A172 (cell line): ENCODE measurements at places on chromosomes 1 and 21. TPM values are rescaled to one million over a fixed set of nuclear protein-coding genes. Genes with fewer than 3 reads are reported as not detected.
A peak's percentile ranks its signal among the peaks of the same experiment; 100 is the strongest.

LHX8 gene
- total RNA-seq = not detected in 2 replicates

DNA sequence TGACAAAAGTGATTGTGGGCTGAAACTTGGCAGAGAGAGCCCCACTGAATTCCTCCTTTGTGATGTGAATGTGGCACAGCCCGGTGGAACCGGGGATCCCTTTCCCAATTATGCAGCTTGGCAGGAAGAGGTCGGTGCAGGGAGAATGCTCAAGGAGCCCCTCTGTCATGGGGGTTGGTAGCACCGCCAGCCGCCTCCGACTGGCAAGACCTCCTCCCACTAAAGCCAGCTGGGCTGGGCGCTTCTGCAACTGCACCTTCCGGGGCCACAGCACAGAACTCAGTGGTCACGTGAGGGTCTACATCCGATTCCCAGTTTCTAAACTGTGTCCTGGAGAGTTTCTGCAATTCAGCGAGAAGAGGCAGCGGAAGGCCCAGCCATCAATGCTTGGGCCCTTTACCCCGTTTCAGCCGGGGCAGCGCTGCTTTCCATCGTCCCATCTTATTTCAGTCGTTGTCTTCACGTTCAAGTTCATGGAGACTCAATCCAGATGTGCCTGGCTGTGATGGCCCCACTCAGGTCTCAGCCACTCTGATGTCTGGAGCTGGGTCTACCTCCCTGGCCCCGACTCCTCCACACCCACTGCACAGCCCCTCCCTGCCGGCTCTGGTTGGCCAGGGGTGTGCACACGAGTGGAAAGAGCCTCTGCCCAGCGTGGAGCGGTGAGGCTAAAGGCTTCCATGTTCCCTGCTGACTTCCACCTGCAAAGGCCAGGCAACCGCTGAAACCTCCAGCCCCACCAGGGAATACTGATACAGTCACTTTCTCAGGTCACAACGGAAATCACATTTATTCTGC lies 39.8 kb upstream of the FHAD1 start:
- DNase-seq = no peak

DNA sequence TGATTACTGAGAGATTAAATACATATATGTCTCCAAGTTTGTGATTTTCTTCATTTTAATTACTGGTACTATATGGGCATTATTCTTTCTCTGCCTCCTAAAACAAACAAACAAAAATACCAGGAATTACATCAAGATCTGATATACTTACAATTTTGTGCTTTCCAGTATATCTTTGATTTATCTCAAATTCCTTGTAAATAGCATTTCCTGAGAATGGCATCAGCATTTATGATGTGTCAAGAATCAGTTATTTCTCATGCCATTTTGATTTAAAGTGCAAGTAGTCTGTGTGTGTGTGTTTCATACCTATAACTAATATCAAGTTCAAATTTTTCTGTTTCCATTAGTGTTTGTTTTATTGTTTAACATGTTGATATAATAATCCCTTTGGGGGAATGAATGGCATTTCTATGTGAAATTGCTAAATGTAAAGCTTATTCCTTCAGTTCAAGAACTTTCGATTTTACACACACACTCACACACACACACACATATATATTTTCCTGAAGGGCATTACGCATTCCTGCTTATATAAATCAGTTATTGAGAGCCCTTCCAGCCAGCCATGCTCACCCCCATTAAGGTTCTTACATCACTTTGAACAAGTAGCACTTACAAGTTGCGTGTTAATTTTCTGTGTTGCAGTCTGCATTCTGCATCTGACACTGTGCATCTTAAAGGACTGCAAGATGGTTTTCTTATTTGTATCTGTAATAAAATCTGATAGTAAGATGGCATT lies 102.7 kb downstream of the NEK7 start:
- DNase-seq = no peak

- DNase-seq = no peak
Measured at GRCh38 chr1:67372898-67373297, 57.3 kb downstream of the SERBP1 start.

RGSL1 gene
- not detected in 2 replicates for total RNA-seq

DNA sequence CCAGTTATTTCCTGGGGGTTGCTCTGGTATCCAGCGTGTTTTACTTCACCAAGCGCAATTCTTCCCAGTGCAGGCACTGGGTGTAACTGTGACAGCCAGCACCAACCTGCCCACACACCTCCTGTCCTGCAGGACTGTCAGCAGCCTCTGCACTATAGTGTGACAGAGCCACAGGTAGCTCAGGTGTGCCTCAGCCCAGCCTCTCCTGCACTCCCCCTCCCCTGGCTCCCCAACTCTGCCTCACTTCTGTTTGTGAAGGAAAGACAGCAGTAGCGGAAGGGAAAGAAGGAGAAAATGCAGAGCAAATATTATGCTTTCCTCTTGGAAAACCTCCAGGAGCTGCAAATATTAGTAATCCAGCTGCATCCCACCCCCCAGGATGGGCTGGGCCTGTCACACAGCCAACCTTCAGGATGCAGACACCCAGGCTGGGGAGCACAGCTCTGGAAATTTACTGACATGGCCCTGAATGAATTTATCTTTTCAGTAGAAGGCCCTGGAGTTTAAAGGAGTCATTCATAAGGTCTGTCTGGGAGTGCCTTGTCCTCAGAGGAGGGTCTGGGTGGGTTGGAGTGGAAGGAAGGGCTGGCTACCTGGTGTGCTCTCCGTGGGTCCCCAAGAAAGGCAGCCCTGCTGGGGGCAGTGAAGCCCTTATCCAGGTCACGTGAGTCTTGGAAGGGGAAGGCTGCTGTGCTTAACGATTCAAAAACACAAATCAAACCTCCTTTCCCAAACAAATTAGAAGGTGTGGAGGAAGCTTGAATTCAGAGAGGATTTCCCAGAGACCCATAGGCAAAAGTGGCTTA lies 20.9 kb downstream of the CAPN2 start:
- DNase-seq = peak; percentile 47

DNA sequence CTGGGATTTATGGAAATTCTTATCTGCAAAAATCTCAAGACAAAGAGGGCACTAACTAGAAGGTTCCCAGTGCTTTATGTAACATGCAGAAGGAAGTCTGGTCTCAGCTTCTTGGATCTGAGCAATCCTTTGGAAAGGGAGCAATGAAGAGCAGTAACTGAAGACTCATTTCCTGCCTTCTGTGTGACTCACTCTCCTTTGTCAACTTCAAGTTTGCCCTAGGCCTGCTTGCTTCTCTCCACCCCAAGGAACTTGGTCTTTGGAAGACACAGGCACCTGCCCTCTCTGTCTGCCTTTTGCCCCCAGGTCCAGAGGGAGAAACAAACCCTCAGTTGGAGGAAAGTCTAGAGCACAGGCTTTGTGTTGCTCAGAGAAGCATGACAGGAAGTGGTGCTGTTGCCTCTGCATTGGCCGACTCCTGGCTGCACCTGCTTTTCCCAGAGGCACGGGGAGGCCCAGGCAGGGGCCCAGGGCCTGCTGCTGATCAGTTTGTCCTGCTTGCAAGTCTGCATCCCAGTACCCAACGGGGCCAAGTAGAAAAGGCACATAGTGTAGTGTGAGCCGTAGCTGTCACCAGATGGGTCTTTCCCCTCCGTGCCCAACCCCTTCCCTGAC lies 137.2 kb downstream of the DHRS3 start:
- DNase-seq = peak; percentile 87

GRCh38 chr1:19704247-19705113 lies 39.8 kb downstream of the HTR6 start:
- DNase-seq = peak; percentile 19

GRCh38 chr1:115648717-115649691 lies 7.2 kb downstream of the VANGL1 start:
- DNase-seq = no peak

DNA sequence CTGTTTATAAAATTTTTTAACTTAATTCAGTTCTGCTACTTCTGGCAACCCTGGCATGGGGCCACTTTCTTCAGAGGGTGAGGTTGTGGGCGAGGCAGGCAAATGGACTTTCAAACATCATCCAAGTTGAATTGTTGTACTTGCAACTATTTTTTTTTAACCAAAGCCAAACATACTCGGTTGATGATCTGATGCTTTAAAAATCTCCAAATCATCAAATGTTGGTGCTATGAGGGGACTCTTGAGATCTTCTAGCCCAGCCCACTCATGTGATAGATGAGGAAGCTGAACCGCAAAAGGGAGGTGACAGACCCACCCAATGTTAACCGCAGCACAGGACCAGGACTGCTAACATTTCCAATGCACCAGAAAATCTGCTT lies 6.7 kb downstream of the SLC1A7 start:
- peak; percentile 89 for DNase-seq

DNA sequence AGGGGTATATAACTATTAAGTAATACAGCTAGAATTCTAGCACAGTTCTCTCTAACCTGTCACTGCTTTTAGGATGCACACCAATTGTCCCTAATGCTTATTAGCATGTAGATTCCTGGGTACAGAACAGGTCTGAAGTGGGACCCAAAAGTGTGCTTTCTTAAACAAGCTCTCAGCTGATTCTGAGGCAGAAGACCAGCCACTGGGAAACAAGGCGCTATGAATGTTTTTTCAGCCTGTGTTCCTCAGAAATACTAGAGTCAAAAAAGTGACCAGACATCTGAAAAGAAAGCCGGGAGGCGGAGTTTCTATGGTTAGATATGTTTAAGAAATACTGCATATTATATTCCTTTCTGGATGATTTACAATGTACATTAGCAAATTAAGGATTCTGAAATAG lies 1.8 kb downstream of the PEF1 start:
- DNase-seq = no peak

GRCh38 chr1:100523038-100523652 lies 14.8 kb upstream of the GPR88 start:
- no peak for DNase-seq

GBP7 gene
- not detected in 2 replicates for total RNA-seq

DNA sequence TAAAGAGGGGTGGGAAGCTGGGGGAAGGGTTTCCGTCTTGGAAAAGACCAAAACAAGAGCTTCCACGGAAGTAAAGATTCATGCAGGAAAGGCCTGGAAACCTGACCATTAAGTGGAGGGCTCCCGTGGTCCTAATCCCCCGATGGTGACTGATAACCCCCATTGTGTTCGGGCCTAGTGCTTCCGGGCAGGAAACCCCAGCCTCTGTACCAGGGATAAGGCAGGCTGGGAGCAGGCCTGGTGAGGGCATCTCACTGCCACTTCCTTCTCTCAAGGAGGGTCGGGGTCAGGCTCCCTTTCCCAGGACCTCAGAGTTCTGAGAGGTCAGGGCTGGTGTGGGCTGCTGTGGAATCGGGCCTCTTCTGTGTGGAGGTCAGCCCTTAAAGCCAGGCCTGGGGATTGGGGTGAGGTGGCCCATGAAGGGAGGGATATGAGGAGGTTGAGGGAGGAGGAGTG lies 136.9 kb downstream of the CDC7 start:
- DNase-seq = no peak

DNA sequence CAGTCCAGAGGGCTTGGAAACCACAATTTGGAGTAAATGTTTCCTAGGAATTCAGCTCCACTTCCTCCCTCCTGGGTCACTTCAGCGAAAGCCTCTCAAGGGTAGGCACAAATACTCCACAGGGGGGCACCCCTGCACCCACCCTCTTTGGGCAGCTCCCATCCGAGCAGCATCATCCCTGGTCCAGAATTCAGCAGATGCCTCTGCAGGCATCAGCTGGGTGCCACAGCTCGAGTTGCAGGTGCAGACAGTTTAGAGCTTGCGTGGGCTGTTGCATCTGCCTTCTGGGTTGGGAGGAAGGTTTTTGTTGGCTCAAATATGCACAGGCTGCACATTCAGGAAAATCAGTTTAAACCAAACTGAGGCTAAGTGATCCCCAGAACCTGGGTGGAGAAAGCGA lies 25.0 kb downstream of the KANK4 start:
- DNase-seq = peak; percentile 33

PRELP gene
- 0.07 TPM in 1 of 2 replicates, not detected in the other for total RNA-seq

DNALI1 gene
- not detected in 2 replicates for total RNA-seq
